Panc1 (cell line): ENCODE measurements at places on chromosomes 12 and 14.

- DNase-seq, result no peak
Observed at GRCh38 chr14:74592476-74593201, 19.4 kb downstream of the LTBP2 start.

- no peak for DNase-seq
Observed at GRCh38 chr14:62144863-62145262, 382.6 kb downstream of the SNAPC1 start.

DNA sequence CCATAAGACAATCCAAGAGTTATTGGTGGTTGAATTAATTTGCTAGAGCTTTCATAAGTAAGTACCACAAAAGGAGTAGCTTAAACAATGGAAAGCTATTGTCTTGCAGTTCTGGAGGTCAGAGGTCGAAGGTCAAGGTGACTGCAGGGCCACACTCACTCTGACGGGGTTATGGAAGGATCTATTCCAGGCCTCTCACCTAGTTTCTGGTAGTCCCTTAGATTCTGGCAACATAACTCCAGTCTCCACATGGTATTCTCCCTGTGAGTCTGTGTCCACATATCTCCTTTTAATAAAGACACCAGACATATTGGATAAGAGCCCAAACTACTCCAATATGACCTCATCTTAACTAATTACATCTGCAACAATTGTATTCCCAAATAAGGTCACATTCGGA, 273.4 kb downstream of the FOXN3 start:
- DNase-seq, result no peak

DNA sequence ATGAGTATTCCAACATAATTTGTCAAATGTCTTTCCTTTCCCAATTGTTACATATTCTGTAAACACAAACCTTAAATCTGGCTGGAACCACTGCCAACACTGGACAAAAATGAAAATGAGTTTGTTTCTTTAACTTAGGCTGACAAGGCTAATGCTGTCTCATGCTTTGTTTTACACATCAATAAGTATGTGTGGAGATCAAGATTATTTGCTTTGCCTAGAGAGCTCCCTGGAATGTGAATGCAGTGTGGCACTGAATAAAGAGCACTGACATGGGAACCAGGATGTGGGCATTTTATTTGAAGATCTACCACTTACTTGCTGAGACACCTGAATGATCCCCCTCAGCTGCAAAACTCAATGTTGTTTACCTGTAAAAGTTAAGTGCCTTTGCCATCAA, 61.7 kb downstream of the RALGAPA1 start:
- no peak for DNase-seq

- no peak for DNase-seq
Observed at GRCh38 chr14:73780896-73781295, 66.7 kb upstream of the PNMA1 start.

DNA sequence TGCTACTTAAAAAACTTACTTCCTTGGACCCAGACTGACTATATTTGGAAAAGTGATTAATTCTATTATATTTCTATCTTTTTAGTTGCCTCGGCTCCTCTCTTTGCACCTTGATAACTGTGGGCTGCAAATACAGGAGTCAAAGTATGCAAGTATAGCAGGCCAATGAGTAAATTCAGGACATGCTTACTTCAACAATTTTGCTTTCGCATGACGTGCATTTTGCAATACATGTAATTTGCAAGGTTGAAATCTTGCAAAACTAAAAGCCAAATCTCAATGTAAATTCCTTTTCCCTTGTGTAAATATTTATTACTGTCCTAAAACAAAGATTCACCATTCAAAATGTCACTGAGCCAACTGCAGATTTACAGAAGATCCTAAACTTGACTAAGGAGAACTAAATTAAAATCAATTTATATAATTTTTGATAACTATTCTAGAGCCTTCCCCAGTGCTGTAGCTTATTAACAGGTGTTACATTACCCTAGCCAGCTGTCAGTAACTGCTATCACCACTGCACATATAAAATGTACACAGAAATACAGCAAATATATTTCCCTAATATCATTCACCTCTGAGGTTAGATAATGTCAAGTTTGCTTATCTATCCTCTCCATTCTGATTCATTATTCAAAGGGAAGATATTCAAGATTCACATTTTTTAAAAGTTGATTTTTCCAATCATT, 1069.5 kb downstream of the TRHDE start:
- no peak for DNase-seq
